ENCODE measurements at places on chromosomes 11 and 22.

DNA sequence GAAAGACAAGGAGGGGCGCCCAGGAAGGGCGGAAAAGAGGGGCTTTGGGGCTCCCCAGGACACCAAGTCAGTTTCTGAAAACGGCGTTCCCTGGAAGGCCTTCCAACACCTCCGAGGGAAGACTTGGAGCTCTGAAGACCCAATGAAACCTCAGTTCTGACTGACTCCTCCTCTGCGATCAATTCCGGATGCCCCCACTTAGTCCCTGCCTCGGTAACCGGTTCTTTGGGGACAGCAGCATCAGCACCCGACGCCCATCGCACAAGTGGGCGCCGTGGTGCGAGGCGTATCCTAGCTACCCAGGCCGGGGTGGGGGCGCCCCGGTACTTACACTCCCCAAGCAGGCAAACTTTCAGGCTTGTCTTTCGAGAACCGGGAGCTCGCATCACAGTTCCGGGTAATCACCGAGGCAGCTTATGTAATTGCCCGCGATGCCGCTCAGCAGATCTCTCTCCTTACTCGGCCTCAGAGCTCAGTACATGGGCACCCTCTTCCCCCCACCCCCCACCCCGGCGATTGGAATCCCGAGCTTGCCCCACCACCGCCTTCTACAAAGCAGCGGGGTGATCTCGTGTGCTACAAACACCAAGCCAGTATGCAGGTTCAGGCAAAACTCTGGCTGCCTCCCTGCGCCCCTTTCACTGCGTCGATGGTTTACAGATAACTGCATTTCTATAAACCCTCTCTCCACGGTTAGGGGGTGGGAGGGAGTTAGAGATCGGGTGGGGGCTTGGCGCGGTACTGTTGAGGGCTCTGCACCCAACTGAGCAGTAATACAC, 2.0 kb downstream of the TENM4 start:
- no peak overlapping the region for H3K27ac ChIP-seq
- peaks cover 2% of the 10 kb centered on the region for H3K36me3 ChIP-seq
- H3K27me3 ChIP-seq: peaks cover 87% of the 10 kb centered on the region
- H3K4me1 ChIP-seq: peaks cover 16% of the 10 kb centered on the region
- H3K4me3 ChIP-seq: no peak overlapping the region
- no peak for DNase-seq

DNA sequence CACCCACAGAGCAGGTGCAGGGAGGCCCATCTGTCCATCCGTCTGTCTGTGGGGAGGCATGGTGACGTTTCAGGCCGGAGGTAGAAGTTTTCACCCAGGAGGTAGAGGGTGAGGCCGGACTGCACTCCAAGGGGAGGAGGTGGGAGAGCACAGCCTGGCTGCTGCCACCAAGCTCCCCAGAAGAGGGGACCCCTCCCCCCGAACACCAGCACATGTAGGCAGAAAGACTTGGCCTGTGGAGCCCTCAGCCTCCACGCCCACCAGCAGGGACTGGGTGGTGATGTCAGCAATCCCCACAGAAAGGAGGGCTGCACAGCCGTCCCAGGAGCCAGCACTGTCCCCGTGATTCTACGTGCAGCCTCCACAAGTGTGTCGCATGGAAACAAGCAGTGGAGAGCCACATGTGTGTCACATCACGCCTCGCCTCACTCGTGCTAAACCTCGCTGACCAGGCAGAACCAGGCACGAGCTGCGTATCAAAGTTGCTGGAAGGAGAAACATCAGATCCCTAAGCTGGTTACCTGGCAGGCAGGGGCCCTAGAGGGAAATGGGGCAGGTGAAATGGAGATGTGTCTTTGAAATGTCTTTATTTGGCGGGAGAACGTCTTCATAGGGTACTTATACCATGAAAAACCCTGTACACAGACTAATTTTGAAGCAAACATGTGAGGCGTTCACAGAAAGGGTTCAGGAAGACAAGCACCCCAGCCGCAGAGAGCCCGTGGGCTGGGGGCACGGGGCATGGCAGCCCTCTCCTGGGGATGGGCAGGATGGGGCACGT, 49.1 kb downstream of the CDKN1C start:
- H3K36me3 ChIP-seq: no peaks in the 10 kb centered on the region
- no peak overlapping the region for H3K4me3 ChIP-seq
- no peaks in the 10 kb centered on the region for H3K27me3 ChIP-seq
- DNase-seq: no peak

- H3K27me3 ChIP-seq: no peaks in the 10 kb centered on the region
- H3K27ac ChIP-seq: no peak overlapping the region
- H3K4me1 ChIP-seq: no peaks in the 10 kb centered on the region
- H3K4me3 ChIP-seq: no peak overlapping the region
- DNase-seq: no peak
These were observed 235.6 kb upstream of the ZC3H12C start for GRCh38 chr11:109857637-109858036.

GRCh38 chr11:113385749-113386148, 1.8 kb upstream of the ANKK1 start:
- H3K4me3 ChIP-seq: no peak overlapping the region
- H3K27me3 ChIP-seq: peaks cover 7% of the 10 kb centered on the region
- no peak overlapping the region for H3K27ac ChIP-seq

GRCh38 chr22:35156945-35157344, 91.0 kb downstream of the ISX start:
- no peak overlapping the region for H3K4me3 ChIP-seq
- DNase-seq: no peak
- no peak overlapping the region for H3K27ac ChIP-seq
- no peaks in the 10 kb centered on the region for H3K4me1 ChIP-seq
- peaks cover 30% of the 10 kb centered on the region for H3K27me3 ChIP-seq

DNA sequence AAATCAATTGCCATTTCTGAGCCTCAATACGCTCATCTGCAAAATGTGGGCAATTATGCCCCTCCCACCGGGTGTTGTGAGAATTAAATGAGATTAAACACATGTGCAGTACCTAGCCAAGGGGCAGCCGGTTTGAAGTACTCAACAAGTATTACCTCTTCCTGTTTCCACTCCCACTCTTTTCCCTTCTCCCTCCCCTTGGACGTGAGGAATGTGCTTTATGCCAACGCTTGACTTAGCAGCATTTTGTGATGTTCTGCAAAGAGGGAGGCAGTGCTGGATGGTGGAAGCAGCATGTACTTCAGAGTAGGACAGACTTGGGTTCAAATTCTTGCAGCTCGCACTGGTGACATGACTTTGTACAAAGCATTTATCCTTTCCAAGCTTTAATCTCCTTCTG, 306.0 kb downstream of the BUD13 start:
- H3K4me3 ChIP-seq: no peak overlapping the region
- no peak overlapping the region for H3K27ac ChIP-seq
- H3K27me3 ChIP-seq: peaks cover 9% of the 10 kb centered on the region
- no peaks in the 10 kb centered on the region for H3K36me3 ChIP-seq

GRCh38 chr11:131038597-131038996, 122.3 kb upstream of the SNX19 start:
- H3K27me3 ChIP-seq: no peaks in the 10 kb centered on the region
- H3K36me3 ChIP-seq: no peaks in the 10 kb centered on the region
- H3K4me1 ChIP-seq: no peaks in the 10 kb centered on the region
- H3K27ac ChIP-seq: no peak overlapping the region
- H3K4me3 ChIP-seq: no peak overlapping the region
- DNase-seq: no peak

GRCh38 chr11:78228467-78228866, 39.7 kb downstream of the USP35 start:
- H3K4me1 ChIP-seq: peaks cover 55% of the 10 kb centered on the region
- H3K27ac ChIP-seq: no peak overlapping the region
- peak; percentile 39 for DNase-seq
- H3K4me3 ChIP-seq: no peak overlapping the region
- peaks cover 27% of the 10 kb centered on the region for H3K36me3 ChIP-seq

DNA sequence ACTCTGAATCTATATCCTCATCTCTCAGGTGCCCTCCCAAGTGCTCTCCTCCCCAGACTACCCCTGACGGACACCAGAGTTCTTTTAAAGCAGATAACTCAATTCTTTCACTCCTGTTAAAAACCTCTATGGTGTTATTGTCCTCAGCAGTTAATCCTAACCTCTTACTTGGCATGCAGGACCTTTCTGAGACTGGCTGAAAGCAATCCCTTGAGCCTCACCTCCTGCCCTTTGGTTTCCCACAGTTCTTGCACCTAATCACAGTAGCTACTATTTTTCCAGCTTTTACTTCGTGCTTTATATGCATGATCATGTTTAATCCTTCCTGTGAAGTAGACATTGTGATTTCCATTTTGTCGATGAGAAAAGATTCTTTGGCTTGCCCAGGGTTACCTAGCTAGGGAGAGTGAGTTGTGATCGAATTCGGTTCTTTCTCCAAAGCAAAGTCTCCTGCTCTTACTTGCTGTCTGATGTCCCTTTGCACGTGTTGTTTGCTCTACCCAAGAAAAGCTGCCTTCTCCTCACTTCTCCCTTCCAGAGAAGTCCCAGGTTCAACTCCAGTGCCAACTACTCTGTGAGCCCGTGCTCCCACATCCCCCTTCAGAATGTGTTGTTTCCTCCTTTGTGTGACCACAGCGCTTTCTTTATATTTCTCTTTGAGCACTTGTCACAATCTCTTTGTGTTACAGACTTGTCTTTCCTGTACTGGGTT, 2.1 kb downstream of the UBE2L3 start:
- peak overlapping the region; percentile 89 for H3K27ac ChIP-seq
- H3K4me3 ChIP-seq: peak overlapping the region; percentile 93
- peaks cover 28% of the 10 kb centered on the region for H3K36me3 ChIP-seq

DNA sequence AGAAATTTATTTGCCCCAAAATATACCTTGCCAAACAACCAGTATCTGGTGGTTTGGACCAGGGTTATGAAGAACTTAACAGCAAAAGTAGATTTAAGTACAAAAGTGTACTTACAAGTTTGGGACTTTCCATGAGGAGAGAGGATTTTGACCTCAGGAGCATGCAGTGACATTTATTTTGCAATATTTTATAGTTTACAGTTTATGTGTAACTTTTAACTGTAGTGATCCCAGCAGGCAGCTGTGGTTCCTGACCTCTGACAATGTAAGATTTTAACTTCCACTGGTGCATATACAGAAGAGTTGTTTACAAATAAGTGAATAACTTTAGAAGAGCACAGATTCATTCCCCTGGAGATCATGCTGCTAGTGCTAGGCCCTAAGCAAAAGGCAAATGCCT, 6.7 kb downstream of the OR8D1 start:
- no peak for DNase-seq
- H3K4me3 ChIP-seq: no peak overlapping the region
- no peaks in the 10 kb centered on the region for H3K4me1 ChIP-seq
- H3K27me3 ChIP-seq: no peaks in the 10 kb centered on the region
- no peak overlapping the region for H3K27ac ChIP-seq
- H3K36me3 ChIP-seq: no peaks in the 10 kb centered on the region

- no peaks in the 10 kb centered on the region for H3K36me3 ChIP-seq
- H3K4me3 ChIP-seq: no peak overlapping the region
- no peak overlapping the region for H3K27ac ChIP-seq
- H3K4me1 ChIP-seq: peaks cover 13% of the 10 kb centered on the region
- H3K27me3 ChIP-seq: peaks cover 30% of the 10 kb centered on the region
- no peak for DNase-seq
These were observed 4.2 kb downstream of the PLAAT3 start for GRCh38 chr11:63609971-63610580.

DNA sequence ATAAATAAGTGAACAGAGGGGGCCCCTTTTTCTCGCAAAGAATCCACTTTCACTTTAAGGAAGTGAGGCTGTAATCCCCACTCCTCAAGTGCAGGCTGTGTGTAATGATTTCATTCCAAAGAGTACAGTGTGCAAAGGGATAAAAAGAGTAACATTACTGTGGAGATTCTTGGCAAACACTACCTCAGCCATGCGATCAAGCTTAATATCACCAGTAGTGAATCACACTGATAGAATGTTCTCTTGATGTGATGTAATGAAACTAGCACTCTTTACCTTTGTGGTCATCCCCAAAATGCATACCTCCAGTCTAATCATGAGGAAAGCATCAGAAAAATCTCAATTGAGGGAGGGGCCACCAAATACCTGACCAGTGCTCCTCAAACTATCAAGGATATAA, 246.1 kb upstream of the CHORDC1 start:
- no peak for DNase-seq
- H3K4me1 ChIP-seq: no peaks in the 10 kb centered on the region
- no peak overlapping the region for H3K4me3 ChIP-seq
- H3K27me3 ChIP-seq: no peaks in the 10 kb centered on the region
- H3K27ac ChIP-seq: no peak overlapping the region
- H3K36me3 ChIP-seq: no peaks in the 10 kb centered on the region

DNA sequence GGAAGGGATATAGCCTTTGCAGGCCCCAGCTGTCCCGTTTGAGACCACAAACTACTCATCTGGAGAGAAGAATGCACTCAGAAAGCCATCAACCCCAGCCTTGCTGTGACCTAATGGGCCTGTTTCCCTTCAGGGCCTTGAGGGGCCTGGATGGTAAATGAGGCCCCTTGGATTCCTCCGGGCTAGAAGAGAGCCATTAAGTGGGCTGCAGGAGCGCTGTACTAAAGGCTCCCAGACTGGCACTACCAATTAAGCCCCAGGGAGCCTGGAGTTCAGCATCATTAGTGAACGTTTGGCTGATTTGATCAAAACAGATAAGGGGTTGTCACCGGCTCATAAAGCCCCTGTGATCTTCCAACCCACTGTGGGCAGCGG, 23.0 kb downstream of the CD5 start:
- H3K27ac ChIP-seq: peak overlapping the region; percentile 5
- H3K36me3 ChIP-seq: peaks cover 74% of the 10 kb centered on the region
- DNase-seq: no peak
- peaks cover 50% of the 10 kb centered on the region for H3K4me1 ChIP-seq

DNA sequence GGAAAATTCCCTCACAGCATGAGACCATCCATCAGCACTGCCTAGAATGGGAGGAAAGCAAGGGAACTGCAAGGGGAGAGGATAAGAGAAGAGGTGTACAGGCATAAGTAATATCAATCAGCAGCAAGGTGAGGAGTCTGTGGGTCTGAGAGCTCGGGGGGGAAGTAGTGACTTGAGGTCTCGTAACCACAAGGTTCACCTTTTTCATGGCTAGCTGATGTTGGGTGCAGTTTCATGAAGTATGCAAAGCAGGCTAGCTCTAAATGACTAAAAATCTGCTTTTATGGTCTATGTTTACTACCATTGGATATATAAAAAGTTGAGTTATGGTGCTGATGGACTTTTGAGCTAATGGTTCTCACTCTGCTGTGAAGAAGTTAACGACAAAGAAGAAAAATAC, 35.8 kb downstream of the OR4C6 start:
- no peaks in the 10 kb centered on the region for H3K36me3 ChIP-seq
- H3K27me3 ChIP-seq: no peaks in the 10 kb centered on the region
- no peak overlapping the region for H3K27ac ChIP-seq

- H3K27ac ChIP-seq: peak overlapping the region; percentile 90
- peak overlapping the region; percentile 82 for H3K4me3 ChIP-seq
- H3K27me3 ChIP-seq: no peaks in the 10 kb centered on the region
- no peak for DNase-seq
These were observed 667 bp downstream of the ACCS start for GRCh38 chr11:44066732-44067141.

DNA sequence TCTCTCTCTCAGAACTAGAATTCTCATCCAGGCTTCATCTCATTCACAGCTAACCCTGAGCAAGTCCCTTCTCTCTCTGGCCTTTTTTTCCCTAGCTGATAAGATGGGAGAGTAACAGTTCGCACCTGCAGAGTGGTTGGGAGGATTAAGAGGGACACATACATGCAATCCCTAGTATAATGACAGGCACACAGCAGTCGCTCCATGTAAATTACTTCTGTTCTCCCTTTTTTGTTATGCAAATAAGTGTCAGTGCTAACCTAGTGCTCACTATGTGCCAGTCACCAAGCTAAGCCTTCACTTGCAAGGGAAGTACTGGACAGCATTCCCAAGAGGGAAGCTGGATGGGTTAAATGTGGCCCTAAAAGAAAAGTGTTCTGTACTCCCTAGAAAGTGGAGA, 63.4 kb downstream of the TENM4 start:
- no peak for DNase-seq
- H3K36me3 ChIP-seq: no peaks in the 10 kb centered on the region
- H3K4me3 ChIP-seq: no peak overlapping the region
- no peak overlapping the region for H3K27ac ChIP-seq
- no peaks in the 10 kb centered on the region for H3K4me1 ChIP-seq

All from activated naive CD4-positive, alpha-beta T cell treated with anti-CD3 and anti-CD28 coated beads, Interleukin-2, amount 10 ng/mL, durations not matched to agents 7 days and 5 days (primary cell).